ENCODE measurements at places on chromosomes 12 and 14. TPM values are rescaled to one million over a fixed set of nuclear protein-coding genes. Genes with fewer than 3 reads are reported as not detected.
A peak's percentile ranks its signal among the peaks of the same experiment; 100 is the strongest.

GRCh38 chr12:131024721-131025120, 71.0 kb downstream of the ADGRD1 start:
- DNase-seq = no peak

- DNase-seq = no peak
These were observed 7.3 kb downstream of the ULK1 start for GRCh38 chr12:131901431-131902331.

- DNase-seq = no peak
These were observed 12.6 kb downstream of the NRDE2 start for GRCh38 chr14:90319173-90319572.

GRCh38 chr14:36820901-36821300, 159.2 kb downstream of the PAX9 start:
- DNase-seq = no peak

- no peak for DNase-seq
These were observed 275.7 kb downstream of the NEDD1 start for GRCh38 chr12:97182769-97183168.

DNA sequence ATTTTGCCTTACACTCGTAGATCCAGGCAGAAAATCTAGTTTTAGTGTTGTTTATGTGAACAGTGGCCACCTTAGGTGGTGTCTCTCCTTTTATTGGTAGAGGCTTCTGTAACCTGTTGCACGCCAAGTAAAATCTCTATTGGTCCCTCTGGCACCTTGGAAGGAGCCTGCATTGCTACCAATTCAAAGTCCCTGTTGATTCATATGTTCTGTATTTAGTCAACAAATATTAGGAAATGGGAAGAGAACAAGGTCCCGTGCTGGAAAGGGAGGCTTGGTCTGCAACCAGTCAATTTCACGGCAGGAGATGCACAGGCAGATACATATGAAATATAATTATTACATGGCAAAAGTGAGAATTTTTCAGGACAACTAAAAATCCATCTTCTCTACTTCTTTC, 6.4 kb upstream of the GPHN start:
- DNase-seq = no peak

The OR6C76 gene
- not detected for total RNA-seq

DNA sequence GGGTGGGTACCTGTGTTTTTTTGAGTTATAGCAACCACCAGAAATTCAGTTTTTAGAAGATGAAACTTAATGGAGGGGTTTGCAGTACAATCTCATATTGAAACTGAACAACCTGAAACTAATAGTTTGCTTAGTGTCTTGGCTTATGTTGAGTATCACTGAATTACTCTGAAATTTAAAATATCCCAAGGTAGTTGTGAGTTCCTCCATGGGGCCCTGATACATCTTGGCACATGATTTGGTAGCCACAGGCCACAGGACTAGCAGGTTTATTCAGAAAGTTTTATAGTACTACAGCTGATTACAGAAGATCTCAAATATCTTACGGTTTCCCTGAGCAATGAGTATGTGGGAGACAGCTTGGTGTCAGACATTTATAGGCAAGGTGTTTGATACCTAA, 10.4 kb downstream of the PTGES3 start:
- no peak for DNase-seq

GRCh38 chr12:2691345-2692071, 103.3 kb upstream of the FKBP4 start:
- DNase-seq = no peak

DNA sequence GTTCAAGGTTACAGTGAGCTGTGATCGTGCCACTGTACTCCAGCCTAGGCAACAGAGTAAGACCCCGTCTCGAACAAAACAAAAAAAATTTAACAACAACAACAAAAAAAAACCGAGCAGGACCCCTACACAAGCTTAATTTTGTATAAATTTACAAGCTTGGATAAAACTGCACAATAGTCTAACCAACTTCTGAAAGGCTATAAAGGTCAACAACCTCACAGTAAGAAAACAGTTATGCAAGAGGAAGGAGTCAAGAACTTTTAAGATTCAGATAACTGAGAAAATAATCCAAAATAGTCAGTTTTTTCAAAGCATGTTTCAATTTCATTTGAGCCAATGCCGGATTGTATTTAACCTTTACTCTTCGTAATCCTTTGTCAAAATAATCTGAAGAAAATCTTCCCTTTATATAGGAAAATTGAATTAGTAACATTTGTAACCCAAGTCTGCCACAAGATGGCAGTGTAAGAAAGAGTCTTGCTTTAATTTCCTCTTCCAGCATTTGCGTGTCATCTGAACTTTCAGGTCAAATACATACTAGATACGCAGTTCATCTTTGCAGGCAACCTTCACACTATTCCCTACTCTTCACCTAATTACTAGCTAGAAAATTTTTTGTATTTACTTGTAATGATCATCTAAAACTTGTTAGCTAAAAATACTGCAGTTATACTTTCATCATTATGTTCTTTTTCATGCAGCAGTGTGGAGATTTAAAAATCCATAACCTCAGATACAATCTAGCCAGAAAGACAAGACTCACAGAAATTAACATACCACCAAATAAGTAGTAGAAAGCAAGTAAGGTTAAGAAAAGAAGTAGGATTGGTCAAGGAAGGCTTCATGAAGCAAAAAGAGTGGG, 5.8 kb downstream of the CCNB1IP1 start:
- no peak for DNase-seq

The CBLN3 gene
- total RNA-seq = 1.8 TPM

DNA sequence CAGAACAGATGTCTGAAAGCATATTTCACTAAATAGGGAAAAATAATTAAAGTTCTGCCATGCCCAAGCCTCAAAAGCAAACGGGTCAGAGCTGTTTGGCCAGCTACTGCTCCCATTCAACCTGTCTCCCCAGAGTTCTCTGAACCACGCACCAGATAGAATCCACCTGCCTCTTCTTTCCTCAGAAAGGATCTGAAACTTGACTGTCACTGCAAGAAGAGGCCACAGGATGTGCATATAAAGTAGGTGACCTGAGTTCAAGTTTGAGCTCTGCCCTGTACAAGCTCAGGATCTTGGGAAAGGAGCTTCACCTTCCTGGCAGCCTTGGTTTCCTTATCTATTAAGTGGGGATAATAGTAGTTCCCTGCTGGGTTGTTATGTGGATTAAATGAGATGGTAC, 91.8 kb downstream of the NUAK1 start:
- no peak for DNase-seq

DNA sequence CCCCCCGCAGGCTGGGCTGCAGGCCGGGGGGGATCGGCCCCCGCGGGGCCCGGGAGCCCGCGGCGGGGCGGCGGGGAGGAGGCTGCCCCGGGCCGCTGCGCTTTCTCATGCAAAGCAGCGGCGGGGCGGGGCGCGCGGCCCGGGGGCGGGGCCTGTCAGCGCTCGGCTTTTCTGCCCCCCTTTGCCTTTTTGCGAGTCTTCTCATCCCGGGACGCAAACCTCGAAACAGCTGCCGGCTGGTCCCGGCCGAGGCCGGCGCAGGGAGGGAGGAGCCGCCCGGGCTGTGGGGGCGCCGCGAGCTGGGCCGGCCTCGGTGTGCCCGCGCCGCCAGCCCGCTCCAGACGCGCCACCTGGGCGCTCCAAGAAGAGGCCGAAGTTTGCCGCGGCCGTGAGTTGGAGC, at the start of gene FZD10:
Gene FZD10 (plus strand): TSS at position 198 of the 400 bp plus-strand sequence. CDS start 479 bp downstream, outside the sequence.
- no peak for DNase-seq

- DNase-seq = no peak
These were observed 19.9 kb upstream of the STXBP6 start for GRCh38 chr14:25069879-25070278.

The RD3L gene
- total RNA-seq = not detected

- DNase-seq = no peak
These were observed 190.9 kb downstream of the ETV6 start for GRCh38 chr12:11840366-11840765.

- no peak for DNase-seq
These were observed 430.0 kb downstream of the ZFP36L1 start for GRCh38 chr14:68362846-68363245.

DNA sequence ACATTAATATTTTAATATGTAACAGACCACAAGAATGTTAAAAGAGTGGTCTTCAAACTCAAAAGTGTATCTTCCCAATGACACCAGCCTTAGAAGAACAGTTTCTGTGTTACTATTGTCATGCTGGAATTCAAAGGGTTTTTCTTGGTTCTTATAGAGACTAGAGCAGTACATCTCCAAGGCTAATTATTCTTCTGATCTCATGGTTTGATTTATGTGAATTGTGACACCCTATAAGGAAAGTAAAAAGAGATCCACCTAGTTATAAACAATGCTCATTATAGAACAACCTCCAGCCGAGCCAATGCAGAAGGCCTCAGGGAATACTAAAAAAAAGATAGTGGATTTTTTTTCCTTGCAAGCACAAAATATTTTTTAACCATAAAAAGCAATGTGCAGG, 65.5 kb downstream of the PTPRO start:
- no peak for DNase-seq

DNA sequence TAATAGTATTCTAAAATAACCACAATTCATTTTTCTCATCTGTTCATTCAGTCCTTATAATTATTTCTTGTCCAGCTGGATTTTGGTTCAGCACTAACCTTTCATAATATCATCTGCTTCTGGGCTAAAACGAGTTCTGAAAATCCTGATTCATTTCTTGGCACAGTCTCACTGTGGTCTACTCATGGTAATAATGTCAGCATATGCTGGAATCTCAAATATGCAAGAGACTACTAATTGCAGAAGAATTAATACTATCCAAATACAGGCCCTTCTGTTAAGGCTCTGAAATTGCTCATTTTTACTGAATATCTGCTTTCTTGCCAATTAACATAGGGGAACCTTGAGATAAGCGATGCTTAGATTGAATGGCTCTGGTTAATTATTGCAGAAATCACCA, 597.1 kb downstream of the RPL10L start:
- DNase-seq = no peak

GRCh38 chr14:20750194-20750593, 4.5 kb downstream of the EDDM3A start:
- DNase-seq = no peak

The ANG gene
- total RNA-seq = 6.9 TPM

The SCN8A gene
- total RNA-seq = 30.7 TPM

The KRT6C gene
- 0.07 TPM for total RNA-seq

The DBX2 gene
- not detected for total RNA-seq

DNA sequence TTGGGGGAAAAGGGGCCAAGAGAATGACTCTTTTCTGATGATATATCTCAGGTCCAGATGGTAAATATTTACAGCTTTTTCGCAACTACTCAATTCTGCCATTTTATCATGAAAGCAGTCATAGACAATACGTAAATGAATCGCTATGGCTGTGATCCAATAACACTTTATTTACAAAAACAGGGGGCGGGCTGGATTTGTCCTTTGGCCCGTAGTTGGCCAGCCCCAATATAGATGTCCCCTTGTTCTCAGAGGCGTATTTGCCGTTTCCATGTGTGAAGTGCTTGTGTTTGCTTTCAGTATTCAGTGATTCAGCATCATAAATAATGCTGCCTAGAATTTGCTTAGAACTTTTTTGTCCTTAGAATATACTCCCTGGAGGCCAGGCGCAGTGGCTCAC, 77.2 kb downstream of the CCDC92 start:
- DNase-seq = no peak

- no peak for DNase-seq
These were observed 35.4 kb downstream of the SLC38A1 start for GRCh38 chr12:46233423-46233822.

DNA sequence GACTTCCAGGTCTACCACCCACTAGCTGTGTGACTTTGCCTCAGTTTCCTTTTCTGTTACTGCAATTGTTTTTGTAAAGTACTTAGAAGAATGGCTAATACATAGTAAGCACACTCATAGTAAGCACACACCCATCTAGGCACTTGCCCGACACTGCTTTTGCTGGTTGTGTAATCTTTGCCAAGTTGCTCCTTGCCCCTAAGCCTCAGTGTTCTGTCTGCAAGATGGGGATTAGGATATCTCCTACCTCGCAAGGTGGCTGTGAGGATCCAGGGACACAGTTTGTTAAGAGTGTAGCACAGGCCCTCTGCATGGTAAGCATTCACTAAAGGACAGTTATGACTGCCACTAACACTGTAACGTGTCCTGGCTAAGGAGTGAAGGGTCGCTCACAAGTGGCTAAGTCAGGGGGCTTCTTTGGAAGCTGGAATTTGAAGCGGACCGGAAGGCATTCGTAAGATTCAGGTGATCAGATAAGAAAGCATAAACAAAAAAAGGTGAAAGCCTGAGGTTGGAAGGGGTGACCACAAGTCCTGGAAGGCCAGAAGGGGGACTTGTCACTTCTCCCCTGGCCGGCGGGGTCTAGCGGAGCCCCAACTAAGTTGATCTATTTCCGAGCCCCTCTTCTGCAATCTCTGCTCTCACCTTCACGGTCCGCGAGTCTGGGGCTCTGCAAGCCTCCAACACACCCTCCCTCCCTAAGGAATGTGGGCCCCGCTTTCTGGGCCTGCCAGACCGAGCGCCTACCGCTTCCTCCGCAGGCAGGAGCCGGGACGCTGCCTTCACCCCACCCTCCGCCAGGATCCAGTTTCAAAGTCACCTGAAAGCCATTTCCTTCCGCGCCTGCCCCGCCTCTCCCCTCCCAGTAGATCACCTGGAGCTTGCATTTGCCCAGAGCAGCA, 1.5 kb upstream of the PLEKHG3 start:
- no peak for DNase-seq

- DNase-seq = no peak
These were observed 36.3 kb upstream of the MAP3K9 start for GRCh38 chr14:70845601-70846000.

DNA sequence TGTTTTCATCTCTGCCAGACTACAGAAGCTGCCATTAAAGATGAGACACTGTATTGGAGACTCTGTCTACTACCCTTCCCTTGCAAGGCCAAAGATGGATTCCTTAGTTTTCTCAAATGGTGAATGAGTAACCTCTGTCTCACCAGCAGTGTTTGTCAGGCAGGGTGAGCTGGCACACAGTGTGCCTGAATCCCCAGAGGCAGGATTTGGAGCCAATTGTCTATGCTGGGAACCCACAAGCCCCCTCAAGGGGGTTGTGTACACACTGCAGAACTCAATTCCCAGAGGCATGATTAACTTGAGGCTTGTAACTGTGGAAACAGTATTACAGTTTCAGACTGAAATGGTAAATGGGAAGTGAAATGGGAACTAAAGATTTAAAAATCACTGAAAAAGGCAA, 136.8 kb upstream of the PTPRB start:
- no peak for DNase-seq

- DNase-seq = peak; percentile 73
These were observed 53.8 kb downstream of the SSH1 start for GRCh38 chr12:108803428-108804105.

DNA sequence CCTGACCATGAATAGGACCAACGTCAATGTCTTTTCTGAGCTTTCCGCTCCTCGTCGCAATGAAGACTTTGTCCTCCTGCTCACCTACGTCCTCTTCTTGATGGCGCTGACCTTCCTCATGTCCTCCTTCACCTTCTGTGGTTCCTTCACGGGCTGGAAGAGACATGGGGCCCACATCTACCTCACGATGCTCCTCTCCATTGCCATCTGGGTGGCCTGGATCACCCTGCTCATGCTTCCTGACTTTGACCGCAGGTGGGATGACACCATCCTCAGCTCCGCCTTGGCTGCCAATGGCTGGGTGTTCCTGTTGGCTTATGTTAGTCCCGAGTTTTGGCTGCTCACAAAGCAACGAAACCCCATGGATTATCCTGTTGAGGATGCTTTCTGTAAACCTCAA, 17.3 kb downstream of the GPRC5A start:
- DNase-seq = no peak

The FGF6 gene
- not detected for total RNA-seq
